ENCODE measurements at places on chromosomes 6 and 20.
A peak's percentile ranks its signal among the peaks of the same experiment; 100 is the strongest.

GRCh38 chr20:34355427-34355826 lies 7.6 kb upstream of the ITCH start:
- no peak for DNase-seq

DNA sequence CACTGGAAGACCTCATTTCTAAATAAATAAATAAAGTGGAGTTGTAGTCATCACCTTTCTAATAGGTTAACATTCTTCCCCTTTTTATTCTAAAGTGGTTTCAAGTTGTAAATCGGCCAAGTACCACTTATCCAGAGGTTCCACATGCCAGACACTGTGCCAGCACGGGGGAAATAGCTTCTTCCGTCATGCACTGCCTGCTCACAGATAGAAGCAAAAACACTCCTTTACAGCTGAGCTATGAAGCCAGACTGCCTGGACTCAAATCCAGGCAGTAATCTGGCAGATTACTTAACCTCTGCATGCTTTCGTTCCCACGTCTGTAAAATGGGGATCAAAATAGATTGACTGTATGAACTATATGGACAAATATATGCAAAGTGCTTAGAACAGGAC lies 17.2 kb upstream of the SCML4 start:
- DNase-seq: no peak

- DNase-seq: no peak
Observed at GRCh38 chr6:146047371-146047770, 18.5 kb downstream of the GRM1 start.

DNA sequence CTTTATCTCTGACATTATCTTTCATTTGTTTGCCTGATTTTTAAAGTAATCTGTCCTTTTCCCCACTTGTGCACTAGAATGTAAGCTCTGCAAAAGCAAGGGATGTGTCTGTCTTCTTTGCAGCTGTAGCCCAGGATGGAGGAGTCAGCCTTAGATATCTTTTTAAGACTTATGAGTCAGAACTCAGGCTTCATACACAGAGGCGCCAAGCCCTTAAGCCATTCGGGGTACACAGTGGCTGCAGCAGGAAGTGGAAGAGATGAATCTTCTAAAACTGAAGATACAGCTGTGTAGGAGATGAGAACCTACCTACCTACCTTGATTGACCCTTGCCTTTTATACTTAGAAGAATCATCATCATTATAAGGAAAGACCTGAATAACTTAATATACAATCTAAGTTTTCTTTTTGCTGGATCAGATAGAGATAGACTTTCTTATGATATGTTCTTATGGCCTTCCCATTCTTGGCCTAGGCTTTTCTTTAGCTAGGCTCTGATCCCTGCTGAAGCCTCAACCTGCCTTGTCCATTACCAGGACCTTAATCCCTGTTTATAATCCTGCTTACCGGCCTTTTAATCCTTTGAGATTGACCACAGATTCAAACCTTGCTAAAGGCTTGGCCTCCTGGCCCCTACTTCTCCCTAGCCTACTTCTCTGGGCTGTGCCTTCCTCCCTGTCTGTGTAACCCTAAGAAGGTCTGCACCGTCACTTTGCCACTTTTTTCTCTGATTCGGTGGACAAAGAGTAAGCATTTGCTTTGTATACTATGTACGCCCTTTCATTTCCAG lies 304.5 kb downstream of the PRL start:
- DNase-seq: peak; percentile 38

- no peak for DNase-seq
Observed at GRCh38 chr20:17572034-17572638, 2.3 kb downstream of the DSTN start.

- no peak for DNase-seq
Observed at GRCh38 chr20:32592022-32592421, 6.9 kb upstream of the NOL4L start.

GRCh38 chr6:127886603-127887002 lies 14.3 kb downstream of the THEMIS start:
- DNase-seq: no peak

DNA sequence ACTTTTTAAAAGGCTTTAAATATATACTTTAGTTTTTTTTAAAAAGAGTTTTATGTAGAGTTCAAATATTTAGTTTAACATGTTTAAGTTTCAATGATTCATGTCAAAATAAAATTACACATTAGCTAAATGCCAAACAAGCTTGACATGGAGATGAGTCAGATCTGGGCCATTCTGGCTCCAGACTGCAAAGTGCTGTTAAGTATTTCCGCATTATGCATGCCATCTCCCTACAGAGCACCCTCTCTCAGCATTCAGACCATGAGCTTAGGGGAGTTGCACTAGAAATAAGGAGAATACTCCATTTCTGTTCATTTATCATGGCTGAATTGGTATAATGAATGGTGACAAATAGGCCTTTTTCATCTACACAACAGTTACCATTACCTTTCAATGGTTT lies 21.5 kb upstream of the HS3ST5 start:
- DNase-seq: no peak

- DNase-seq: no peak
Observed at GRCh38 chr20:55632592-55632991, 372.7 kb downstream of the CBLN4 start.

DNA sequence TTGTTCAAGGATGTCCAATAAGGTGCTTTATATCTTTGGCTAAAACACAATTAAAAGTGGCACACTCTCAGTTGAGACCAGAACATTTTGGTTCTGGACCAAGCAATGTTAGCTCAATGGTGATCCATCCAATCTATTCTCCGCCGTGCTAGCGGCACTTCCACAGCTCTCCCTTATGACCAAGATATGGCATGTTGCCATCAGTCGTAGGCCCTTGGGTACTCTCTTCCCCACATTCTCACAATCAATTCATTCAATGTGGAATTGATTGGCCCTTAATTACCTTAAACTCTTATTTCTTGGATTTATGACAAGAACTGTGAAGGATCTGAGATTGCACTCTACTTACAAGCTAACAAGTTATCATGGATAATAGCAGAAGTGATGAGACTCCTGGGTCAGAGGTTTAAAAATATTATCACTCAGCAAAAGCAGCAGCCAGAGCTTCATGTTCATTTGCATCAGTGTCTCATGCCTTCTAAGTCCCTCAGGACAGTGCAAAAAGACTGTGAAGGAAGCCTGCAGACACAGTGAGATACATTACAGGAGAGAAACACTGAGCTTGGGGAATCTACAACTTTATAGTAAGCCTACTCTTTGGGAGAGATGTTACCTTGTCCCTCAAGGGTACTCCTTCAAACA lies 80.0 kb upstream of the ARG1 start:
- DNase-seq: no peak

GRCh38 chr20:2402271-2402980 lies 21.7 kb downstream of the TGM6 start:
- DNase-seq: peak; percentile 39

DNA sequence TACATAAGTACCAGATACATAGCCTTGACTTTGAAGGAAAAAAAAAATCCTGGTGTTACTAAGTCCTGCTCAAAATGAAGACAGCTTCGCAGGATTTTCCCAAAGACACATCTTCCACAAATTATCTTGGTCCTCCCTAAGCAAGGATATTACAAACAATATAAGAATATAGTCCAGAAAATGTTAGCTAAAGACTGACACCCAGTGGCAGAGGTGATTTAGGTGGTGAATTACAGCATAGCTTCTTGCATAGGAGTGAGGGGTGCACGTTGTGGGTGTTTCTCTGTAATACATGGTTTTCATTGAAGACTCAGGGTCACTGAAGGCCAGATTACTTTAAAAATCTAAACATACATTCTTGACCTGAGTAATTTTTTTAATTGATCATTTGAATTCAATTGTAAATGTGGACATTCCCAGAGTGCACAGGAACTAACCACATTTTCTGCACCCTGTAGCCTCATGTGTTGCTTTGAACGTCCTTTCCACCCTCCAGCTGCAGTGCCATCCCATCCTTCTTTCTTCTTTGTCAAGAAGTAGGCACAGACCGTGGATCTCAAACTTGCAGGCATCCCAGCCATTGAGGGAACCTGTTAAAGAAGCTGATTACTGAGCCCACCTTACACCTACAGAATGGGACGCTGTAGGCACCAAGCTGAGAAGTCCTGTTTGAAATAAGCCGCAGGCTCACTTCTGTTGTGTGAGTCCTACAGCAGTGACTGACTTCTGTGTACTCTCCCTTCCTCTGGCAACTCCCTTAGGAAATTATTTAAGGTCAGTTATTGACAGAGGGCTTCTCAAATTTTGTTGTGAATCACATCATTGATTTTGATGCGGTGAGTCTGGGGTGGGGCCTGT lies 102.6 kb downstream of the PERP start:
- DNase-seq: peak; percentile 74

DNA sequence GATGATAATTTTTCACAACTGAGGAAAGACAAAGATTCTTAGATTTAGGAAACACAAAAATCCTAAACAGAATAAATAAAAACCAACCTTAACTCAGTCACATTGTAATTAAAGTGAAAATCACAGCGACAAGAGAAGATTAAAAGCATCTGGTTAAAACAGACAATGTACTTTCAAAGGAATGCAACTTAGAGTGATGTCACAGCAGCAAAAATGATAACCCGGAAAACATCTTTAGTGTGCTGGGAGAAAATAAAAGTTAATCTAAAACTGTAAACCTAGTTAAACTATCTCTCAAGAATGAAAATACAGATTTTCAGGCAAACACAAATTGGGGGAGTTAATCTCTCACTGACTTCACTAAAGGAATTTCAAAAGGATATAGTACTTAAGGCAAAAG lies 76.8 kb upstream of the OGFRL1 start:
- DNase-seq: no peak

DNA sequence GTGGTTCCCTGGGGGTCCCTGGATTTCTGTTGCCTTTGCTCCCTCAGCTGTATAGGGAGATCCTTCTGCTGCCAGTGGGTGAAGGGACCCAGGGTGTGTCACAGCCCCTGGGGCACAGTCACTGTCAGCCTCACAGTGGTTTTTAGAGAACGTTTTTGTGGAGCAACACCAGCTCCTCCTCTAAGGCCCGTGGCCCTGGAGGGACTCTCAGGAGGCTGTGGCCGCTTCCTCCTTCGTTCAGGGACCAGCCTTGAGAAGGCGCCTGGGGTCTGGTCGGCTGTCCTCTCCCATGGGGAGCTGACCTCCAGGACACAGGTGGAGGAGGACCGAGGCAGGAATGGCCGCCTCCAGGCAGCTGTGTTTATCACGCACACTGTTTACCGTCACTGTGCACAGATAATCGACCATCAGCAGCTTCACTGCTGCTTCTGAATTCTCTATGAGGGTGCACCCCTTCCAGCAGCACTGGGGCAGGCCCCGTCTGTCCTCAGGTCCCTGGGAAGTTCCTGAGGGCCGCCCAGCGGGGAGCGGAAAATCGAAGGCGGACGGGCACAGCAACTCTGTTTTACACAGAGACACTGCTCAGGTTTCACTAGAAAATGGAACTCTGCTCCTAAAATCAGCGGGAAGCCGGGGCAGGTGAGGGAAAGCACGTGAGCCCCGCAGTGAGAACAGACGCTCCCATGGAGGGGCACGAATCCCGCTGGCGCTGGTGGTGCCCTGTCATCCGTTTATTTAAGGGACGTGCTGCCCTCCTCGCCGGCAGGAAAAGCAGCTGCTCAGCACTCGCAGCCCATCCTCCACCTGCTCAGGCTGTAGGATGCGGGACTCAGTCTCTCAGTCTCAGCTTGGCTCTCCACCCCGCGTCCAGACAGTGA lies 10.4 kb upstream of the FRMD1 start:
- DNase-seq: peak; percentile 8

DNA sequence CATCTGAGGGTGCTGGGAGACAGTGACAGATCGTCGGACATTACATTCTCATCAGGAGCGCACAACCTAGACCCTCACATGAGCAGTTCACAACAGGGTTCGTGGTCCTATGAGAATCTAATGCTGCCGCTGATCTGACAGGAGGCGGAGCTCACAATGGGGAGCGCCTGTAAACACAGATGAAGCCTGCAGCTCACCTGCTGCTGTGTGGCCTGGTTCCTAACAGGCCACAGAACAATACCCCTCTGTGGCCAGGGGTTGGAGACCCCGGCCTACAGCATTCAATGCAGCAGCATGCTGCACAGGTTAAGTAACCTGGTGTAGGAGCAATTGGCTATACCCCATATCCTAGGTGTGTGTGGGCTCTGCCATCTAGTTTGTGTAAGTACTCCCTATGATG lies 19.5 kb downstream of the ANKRD60 start:
- no peak for DNase-seq

GRCh38 chr6:108941859-108942258 lies 93.6 kb downstream of the ARMC2 start:
- no peak for DNase-seq

GRCh38 chr6:166313255-166314070 lies 5.3 kb upstream of the PRR18 start:
- peak; percentile 77 for DNase-seq

DNA sequence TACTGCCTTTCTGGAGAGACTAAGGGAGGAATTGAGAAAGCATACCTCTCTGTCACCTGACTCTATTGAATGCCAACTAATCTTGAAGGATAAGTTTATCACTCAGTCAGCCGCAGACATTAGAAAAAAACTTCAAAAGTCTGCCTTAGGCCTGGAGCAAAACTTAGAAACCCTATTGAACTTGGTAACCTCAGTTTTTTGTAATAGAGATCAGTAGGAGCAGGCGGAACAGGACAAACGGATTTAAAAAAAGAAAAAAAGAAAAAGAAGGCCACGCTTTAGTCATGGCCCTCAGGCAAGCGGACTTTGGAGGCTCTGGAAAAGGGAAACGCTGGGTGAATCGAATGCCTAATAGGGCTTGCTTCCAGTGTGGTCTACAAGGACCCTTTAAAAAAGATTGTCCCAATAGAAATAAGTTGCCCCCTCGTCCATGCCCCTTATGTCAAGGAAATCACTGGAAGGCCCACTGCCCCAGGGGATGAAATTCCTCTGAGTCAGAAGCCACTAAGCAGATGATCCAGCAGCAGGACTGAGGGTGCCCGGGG lies 43.1 kb upstream of the RNF182 start:
- no peak for DNase-seq

DNA sequence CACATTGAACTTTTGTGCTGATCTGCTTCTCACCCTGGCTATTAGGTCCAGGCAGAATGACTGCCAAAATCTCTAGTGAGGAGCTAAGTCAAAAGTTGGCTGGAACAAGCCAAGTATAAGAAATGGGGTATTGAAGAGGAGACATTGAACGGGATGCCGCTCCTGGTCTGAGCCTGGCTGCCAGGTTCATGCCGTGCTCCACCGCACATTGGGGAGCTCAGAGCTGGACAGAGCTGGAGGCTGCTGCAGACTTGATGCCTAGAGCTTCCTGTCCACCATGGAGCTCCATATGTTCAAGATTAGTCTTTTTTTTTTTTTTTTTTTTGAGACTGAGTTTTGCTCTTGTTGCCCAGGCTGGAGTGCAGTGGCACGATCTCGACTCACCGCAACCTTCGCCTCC lies 4.1 kb upstream of the IFT52 start:
- no peak for DNase-seq

- DNase-seq: peak; percentile 47
Observed at GRCh38 chr20:35511814-35512420, 17.5 kb downstream of the C20orf173 start.

DNA sequence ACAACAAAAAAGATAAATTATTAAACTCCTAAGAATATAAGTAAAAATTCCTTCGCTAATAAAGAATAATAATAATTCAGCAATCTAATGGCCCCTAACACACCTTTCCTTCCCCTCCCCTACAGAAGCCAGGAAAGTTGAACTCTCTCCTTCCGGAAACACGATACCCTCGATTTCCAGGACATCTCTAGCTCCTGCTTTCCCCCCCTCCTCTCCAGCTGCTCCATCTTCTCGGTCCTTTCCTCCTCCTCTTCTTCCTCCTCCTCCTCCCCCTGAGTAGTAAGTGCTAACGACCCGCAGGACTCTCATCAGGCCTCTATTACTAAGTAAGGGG lies 603 bp downstream of the TASP1 start:
- no peak for DNase-seq
